Aorta (tissue), 5 donors: ENCODE measurements at places on chromosomes 2 and 18. TPM values are rescaled to one million over a fixed set of nuclear protein-coding genes. Genes with fewer than 3 reads are reported as not detected.
A peak's percentile ranks its signal among the peaks of the same experiment; 100 is the strongest.

- no peak overlapping the region for H3K4me3 ChIP-seq
- H3K36me3 ChIP-seq: peaks cover 9% of the 10 kb centered on the region
- H3K27ac ChIP-seq: no peak overlapping the region
- no peak for DNase-seq
- no peaks in the 10 kb centered on the region for H3K27me3 ChIP-seq
- H3K4me1 ChIP-seq: peaks cover 2% of the 10 kb centered on the region
Measured at GRCh38 chr2:150468350-150468960, 19.0 kb downstream of the RND3 start.

DNA sequence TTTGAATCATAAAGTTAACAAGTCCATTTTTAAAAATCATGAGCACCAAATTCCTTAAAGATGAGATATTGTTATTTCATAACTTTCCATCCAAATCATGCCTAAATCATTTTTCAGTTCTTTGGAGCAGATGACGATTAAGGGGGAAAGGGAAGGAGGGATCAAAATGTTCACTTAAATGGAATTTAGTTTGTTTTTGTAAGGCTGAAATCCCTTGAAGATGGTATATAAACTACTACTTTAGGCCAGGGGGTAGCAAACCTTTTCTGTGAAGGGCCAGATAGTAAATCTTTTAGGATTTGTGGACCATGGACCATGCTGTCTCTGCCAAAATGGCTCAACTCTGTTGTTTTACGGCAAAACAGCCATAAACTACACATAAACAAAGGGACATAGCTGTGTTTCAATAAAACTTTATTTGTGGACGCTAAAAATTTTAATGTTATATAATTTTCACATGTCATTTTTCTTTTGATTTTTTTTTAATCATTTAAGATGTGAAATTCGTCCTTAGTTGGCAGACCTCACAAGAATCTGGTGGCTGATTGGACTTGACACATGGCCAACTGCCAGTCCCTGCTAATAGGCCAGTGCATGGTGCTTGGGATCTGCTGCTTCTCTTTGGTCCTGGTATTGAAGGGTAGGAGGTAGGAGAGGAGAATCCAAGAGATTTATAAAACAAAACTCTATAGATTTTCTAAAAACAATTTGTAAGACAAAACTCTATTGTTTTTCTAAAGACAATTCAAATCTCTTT is 52.0 kb upstream of the RTN4 start:
- peak overlapping the region; percentile 72 for H3K27ac ChIP-seq
- no peaks in the 10 kb centered on the region for H3K27me3 ChIP-seq
- H3K4me1 ChIP-seq: peaks cover 5% of the 10 kb centered on the region
- no peak overlapping the region for H3K4me3 ChIP-seq
- no peaks in the 10 kb centered on the region for H3K36me3 ChIP-seq

- no peak overlapping the region for H3K4me3 ChIP-seq
- no peaks in the 10 kb centered on the region for H3K4me1 ChIP-seq
- H3K36me3 ChIP-seq: no peaks in the 10 kb centered on the region
- no peak overlapping the region for H3K27ac ChIP-seq
- DNase-seq: peak; percentile 90
- no peaks in the 10 kb centered on the region for H3K27me3 ChIP-seq
Measured at GRCh38 chr18:80171054-80171872, 62.2 kb downstream of the ADNP2 start.

GRCh38 chr18:27164905-27165304 is 20.2 kb downstream of the CHST9 start:
- H3K4me1 ChIP-seq: no peaks in the 10 kb centered on the region
- no peak overlapping the region for H3K27ac ChIP-seq
- H3K4me3 ChIP-seq: no peak overlapping the region
- H3K36me3 ChIP-seq: no peaks in the 10 kb centered on the region

DNA sequence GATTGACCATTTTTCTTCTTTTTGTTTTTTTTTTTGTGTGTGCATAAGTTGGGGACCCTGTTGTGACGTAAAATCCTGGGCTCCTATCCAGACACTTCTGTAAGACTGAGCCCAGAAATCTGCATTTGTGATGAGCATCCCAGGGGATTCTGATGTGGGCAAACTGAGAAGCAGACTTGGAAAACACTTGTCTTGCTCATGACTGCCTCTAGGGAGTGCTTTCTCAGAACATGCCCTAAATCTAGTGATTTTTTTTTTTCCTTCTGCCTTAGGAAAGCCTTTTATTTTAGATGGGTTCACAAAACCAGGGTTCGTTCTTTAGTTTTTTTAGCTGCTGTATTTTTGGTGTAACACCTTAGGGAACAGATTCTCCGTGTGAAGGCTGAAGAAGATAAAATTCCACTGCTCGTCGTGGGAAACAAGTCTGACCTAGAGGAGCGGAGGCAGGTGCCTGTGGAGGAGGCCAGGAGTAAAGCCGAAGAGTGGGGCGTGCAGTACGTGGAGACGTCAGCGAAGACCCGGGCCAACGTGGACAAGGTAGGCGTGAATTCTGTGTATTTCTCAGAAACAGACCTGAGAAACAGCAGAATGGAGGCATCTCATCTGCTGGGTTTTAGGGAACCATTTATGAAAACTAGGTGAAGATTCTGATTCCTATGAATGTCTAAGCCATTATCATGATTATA is 36.7 kb downstream of the RALB start:
- no peak for DNase-seq
- H3K4me1 ChIP-seq: no peaks in the 10 kb centered on the region
- no peaks in the 10 kb centered on the region for H3K27me3 ChIP-seq
- peaks cover 3% of the 10 kb centered on the region for H3K36me3 ChIP-seq
- H3K4me3 ChIP-seq: no peak overlapping the region
- H3K27ac ChIP-seq: no peak overlapping the region

- H3K27ac ChIP-seq: no peak overlapping the region
- H3K4me1 ChIP-seq: no peaks in the 10 kb centered on the region
- H3K36me3 ChIP-seq: no peaks in the 10 kb centered on the region
Measured at GRCh38 chr2:8144785-8145184, 537.1 kb upstream of the ID2 start.

- no peak overlapping the region for H3K27ac ChIP-seq
- no peaks in the 10 kb centered on the region for H3K27me3 ChIP-seq
- H3K36me3 ChIP-seq: no peaks in the 10 kb centered on the region
- no peak for DNase-seq
- no peaks in the 10 kb centered on the region for H3K4me1 ChIP-seq
- H3K4me3 ChIP-seq: no peak overlapping the region
Measured at GRCh38 chr18:31040686-31041270, 1.8 kb downstream of the DSC3 start.

GRCh38 chr2:199704358-199705238 is 146.4 kb downstream of the FTCDNL1 start:
- no peaks in the 10 kb centered on the region for H3K27me3 ChIP-seq
- DNase-seq: no peak
- no peak overlapping the region for H3K27ac ChIP-seq
- no peaks in the 10 kb centered on the region for H3K4me1 ChIP-seq
- no peaks in the 10 kb centered on the region for H3K36me3 ChIP-seq

- no peak overlapping the region for H3K4me3 ChIP-seq
- H3K36me3 ChIP-seq: no peaks in the 10 kb centered on the region
- no peaks in the 10 kb centered on the region for H3K4me1 ChIP-seq
Measured at GRCh38 chr2:60416221-60417008, 137.0 kb downstream of the BCL11A start.

DNA sequence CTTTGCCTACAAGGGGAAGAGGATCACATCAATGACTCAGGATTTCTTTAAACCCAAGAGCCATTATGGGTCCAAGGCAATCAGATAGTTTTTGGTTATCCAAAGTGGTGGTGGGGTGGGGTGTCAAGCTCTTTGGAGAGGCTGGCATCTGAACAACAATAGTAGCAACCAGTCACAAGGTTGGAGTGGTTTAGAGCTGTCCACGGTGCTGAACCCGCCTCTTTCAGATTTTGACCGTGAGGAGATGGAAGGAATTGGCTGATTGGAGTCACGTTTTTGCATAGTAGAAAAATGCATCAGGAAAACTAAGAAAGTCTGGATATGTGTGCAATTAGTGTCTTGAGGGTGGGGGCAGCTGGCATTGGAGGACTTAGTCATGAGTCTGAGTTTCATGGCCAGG is 159.9 kb downstream of the LOXHD1 start:
- no peak overlapping the region for H3K27ac ChIP-seq
- H3K4me3 ChIP-seq: no peak overlapping the region
- no peaks in the 10 kb centered on the region for H3K36me3 ChIP-seq
- H3K4me1 ChIP-seq: no peaks in the 10 kb centered on the region
- no peak for DNase-seq

The DNAH6 gene
- 0.42 TPM for total RNA-seq

The FOXD4L1 gene
- total RNA-seq: 0.27 TPM

The UNC50 gene
- total RNA-seq: 33.7 TPM

The INPP5D gene
- total RNA-seq: 21.1 TPM

The CD226 gene
- total RNA-seq: 3.2 TPM

The POTEE gene
- total RNA-seq: 0.33 TPM

The ZNF521 gene
- 26.4 TPM for total RNA-seq

The PMAIP1 gene
- 0.24 TPM for total RNA-seq
